ENCODE measurements at places on chromosomes 5 and 9. TPM values are rescaled to one million over a fixed set of nuclear protein-coding genes. Genes with fewer than 3 reads are reported as not detected.
A peak's percentile ranks its signal among the peaks of the same experiment; 100 is the strongest.

- DNase-seq, result no peak
Measured at GRCh38 chr5:139605887-139606286, 42.3 kb upstream of the CXXC5 start.

DNA sequence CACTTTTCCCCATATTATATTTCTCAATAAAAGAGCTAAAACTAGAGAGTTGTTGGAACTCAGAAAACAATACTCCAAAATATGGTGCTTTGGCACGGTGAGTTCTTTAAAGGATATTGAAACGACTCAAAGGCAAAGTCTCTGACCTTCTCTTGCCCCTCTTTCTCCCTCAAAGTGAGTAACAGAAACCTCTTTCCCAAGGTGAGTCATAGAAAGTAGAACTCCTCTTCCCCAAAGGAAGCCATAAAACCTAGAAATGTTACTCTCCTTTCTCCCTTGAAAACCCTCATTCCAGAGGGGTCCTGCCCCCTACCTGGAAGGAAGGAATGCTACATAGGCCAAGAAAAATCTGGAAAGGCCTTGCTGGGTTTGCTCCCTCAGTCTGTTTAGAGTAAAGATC is 47.5 kb downstream of the RAPGEF6 start:
- DNase-seq, result peak; percentile 47

GRCh38 chr9:110828264-110828663 is 159.7 kb downstream of the MUSK start:
- peak; percentile 75 for DNase-seq

DNA sequence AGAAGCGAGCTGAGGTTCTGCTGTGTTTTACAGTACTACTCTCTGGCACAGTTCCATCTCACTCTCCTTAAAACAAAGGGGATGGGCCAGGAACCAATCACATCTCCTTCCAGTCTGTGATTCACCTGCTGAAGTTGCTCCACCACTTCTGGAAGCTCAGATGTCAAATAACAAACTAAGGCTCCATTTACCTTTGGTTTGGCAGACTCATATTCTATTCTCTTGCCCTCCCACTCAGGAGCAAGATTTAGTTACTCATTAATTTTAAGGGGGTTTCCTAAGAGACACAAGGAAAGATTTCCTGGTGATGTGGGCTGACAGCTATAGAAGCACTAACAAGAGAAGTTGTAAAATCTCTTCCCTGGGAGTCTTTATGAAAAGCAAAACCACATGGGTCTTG is 37.8 kb upstream of the KIF2A start:
- no peak for DNase-seq

GRCh38 chr9:130845254-130845653 is 10.2 kb downstream of the ABL1 start:
- DNase-seq, result no peak

DNA sequence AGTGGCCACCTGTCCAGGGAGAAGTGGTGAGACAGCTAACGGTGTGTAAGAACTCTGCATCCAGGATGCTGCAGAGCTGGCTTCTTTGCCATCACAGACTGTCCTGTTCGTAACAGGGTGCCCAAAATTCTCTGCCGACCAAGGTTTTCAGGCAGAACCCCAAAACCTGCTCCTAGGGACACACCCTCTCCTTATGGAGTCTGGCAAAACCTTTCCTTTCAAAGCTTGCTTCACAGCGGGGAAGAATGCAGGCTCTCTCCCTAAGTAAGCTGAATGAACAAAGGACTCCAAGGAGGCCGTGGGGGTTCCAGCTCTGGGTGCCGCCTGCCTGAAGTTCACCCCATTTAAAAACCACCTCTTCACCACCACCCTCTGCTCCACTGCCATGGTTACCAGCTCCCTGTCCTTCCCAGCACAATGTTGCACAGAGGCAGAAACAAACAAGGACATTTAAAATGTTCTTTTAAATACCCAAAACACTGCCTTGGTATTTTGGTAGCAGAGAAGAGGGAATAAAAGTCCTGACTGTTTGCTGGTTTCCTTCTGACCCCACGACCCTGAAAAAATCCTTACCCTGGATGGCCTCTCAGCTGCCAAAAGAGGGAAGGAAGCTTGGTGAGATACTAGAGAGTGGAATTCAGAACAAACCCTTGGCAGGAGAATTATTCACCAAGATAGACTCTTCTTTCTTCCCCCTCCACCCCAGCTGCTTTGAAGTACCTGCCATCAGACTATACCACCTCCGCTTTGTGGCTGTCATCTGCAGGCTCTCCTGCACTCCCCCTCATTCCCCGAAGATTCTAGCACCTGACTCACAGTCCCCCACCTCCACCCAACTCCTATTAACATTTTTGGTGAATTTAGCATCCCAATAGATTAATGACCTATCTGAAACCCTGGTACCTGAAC is 7.1 kb upstream of the KLF9 start:
- peak; percentile 54 for DNase-seq

DNA sequence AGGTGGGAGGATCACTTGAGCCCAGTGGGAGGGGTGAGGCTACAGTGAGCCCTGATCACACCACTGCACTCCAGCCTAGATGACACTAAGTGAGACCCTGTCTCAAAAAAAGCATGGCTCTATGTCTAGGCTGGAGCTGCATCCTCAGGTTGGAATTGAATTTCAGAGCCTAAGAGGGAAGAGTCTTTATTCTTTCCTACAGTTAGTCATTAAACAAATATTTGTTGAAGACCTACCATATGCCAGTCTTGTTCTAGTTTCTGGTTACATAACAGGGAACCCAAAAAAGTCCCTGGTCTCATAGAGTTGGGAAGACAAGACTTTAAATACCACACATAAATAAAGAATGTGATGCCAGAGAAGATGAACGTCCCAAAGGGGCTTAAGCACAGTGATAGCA is 6.9 kb upstream of the GRPEL2 start:
- no peak for DNase-seq

- DNase-seq, result no peak
Measured at GRCh38 chr5:170235876-170236864, 3.4 kb downstream of the C5orf58 start.

GRCh38 chr5:168984135-168984675 is 316.7 kb downstream of the SLIT3 start:
- DNase-seq, result no peak

DNA sequence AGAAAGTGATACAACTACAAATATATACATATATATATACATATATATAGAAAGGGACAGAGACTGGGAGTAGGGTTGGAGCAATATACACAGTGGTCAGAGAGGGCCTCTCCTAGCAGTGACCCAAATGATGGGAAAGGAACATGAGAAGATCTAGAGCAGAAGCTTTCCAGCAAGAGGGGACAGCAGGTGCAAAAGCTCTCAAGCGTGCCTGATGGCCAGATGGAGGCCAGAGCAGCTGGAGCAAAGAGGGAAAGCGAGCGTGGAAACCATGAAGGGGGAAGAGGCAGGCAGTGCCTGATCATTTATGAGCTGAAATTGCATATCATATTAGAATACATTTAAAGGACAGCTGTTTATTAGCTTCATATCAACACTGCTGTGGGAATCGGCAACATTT is 7.6 kb upstream of the GRPEL2 start:
- no peak for DNase-seq

DNA sequence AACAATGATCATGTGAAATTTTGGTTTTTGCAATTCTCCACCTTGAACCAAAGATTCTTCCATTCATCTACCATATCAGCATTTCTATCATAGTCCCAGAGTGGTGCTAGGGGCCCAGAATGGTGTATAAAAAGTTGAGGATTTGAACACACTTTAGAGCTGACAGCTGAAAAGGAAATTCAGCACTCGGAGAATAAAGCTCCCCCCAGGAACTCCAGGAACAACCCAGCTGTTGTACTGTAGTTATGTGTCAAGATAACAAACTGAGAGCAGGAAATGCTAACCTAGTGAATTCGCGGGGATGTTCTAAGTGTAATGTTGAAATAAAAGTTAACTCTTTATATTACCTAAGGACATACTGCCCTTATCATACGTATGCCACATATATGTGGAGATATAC is 216.7 kb downstream of the NFIB start:
- DNase-seq, result peak; percentile 47

- no peak for DNase-seq
Measured at GRCh38 chr5:154258531-154259217, 68.1 kb downstream of the GALNT10 start.

GRCh38 chr5:154474396-154475334 is 3.4 kb downstream of the HAND1 start:
- no peak for DNase-seq

GRCh38 chr9:134707031-134707680 is 65.6 kb downstream of the COL5A1 start:
- peak; percentile 88 for DNase-seq

DNA sequence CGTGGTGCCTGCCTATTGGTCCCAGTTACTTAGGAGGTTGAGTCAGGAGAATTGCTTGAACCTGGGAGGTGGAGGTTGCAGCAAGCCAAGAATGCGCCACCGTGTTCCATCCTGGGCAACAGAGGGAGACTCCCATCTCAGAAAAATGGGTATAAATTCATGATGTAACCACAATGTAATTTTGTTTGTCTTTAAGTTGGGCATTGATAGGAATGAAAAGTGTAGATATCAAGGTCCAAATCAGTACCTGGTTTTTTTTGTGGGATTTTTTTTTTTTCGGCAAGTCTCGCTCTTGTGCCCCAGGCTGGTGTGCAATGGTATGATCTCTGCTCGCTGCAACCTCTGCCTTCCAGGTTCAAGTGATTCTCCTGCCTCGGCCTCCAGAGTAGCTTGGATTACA is 7.4 kb downstream of the NPM1 start:
- no peak for DNase-seq

- DNase-seq, result no peak
Measured at GRCh38 chr5:147460380-147460779, 49.5 kb downstream of the DPYSL3 start.

The CCL28 gene
- under 0.01 TPM for total RNA-seq
